RCC 7860 (cell line): ENCODE measurements at places on chromosomes 5 and 9.

- peak; percentile 68 for DNase-seq
Measured at GRCh38 chr5:157387683-157388093, 72.3 kb upstream of the NIPAL4 start.

DNA sequence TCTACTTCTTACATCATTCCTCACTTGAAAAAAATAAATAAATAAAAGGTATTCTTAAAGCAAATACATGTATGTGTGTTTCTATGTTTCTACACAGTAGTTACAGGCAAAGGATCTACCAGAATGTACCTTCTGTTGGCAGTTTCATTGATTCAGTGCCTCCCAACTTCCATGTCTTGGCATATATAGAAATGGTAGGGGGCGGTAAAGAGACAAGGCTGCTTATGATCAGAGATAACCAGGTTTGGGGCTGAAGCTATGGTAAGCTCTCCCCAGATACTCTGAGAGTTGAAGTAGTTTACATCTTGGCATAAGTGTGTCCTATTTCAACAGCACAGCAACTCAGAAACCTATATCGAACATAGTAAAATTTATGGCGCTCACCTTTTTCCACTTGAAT, 1075.4 kb upstream of the C9orf72 start:
- no peak for DNase-seq

DNA sequence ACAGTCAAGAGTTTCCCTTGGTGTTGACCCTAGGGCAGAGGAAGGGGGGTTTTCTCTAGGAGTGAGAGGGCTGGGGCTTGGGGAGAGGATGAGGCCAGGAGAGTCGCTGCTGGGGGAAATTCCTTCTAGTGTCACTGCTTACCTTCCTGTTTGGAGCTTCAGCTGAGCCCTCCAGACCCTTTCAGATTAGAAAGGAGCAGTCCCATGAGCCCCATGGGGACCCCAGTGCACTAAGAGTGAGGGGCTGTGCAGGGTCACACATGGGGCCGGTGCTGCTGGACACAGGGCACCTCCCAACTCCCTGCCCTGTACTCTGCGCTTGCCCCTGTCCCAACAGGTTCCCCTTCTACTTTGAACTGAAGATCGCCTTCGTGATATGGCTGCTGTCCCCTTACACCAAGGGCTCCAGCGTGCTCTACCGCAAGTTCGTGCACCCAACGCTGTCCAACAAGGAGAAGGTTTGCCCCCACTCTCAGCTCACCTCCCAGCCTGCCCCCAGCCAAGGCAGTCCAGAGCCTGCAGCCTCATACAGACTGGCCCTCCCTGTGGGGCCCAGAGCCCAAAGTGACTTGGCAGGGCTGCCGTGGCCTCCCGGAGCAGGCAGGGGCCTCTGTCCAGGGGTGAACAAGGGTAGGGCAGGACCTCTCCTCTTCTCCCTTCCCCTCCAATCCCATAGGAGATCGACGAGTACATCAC, 5.4 kb downstream of the REEP2 start:
- DNase-seq: no peak

- DNase-seq: no peak
Measured at GRCh38 chr9:122334916-122335315, 35.9 kb upstream of the PTGS1 start.

GRCh38 chr5:36459176-36460135, 146.9 kb upstream of the SLC1A3 start:
- DNase-seq: peak; percentile 26

DNA sequence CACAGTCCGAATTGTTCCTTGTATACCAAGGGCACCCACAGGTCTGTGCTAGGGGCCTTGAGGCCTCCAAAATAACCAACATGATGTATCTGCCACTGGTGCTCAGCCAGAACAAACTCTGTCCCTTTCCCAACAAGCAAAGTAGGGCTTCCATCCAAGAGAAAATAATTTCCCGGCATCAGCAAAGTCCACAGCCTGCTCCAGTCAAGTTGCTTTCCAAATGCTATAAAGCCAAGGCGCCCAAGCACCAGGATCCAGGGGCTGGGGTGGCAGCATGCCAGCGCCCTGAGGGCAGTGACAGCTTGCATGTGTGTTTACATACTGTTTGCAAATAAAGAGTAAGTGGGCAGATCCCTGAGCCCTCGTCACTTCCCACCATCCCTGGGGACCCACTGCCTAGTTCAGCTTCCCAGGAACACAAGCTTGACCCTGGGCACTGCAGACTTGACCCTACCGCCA, 155.9 kb downstream of the ERCC6L2 start:
- no peak for DNase-seq

- no peak for DNase-seq
Measured at GRCh38 chr9:21015995-21016394, 15.4 kb downstream of the HACD4 start.

- no peak for DNase-seq
Measured at GRCh38 chr5:107232788-107233187, 437.9 kb downstream of the EFNA5 start.

GRCh38 chr5:150879358-150879757, 25.4 kb downstream of the ZNF300 start:
- no peak for DNase-seq

DNA sequence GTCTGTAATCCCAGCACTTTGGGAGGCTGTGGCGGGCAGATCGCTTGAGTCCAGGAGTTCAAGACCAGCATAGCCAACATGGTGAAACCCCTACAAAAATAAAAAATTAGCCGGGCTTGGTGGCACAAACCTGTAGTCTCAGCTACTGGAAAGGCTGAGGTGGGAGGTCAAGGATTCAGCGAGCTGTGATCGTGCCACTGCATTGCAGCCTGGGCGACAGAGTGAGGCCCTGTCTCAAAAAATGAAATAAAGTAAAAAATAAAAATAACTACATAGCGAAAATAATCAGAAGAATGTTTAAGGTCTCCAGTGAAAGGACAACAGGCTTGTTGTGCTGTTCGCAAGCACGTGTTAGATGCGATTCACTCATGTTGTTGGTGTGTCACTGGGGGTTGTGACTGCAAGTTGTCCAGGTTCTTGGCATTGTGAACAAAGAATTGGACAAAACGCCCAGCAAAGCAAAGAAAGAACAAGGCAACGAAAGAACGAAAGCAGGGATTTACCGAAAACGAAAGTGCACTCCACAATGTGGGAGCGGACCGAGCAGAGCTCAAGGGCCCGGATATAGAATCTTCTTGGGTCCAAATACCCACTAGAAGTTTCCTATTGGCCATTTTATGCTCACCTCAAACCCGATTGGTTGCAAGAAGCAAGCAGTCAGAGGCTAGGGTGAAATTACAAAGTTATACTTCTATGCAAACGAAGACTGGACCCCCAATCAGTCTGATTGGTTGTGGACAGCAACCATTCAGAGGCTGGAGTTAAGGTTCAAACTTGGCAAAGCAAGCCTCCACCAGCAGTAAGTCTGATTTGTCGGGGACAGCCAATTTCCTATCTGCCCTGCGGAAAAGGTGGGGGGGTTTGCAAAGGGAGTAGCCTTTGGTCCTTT, 844 bp upstream of the MCCC2 start:
- DNase-seq: no peak

DNA sequence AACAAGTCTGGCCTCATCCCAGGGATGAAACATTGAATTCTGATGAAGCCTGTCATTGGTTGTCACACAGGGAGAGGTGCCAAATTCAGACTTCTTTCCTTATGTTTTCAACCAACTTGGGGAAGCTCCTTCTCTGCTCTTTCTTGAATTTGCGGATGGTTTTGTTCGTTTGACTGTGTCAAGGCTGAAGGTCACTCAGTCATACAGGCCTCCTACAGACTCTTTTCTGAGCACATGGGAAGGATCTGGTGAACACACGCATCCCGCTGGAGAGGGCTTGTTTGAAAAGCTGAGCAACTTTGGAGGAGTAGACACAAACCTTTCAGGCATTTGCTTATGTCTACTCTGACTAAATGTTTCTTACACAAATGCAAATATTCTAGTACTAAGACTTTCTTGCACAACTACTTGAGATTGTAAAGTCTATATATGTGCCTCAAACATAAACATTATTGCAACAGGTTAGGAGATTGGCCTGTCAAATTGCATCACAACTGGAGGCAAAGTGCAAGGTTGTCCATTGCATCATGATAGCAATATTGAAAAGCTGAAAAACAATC, 151.5 kb upstream of the NR3C1 start:
- no peak for DNase-seq

- no peak for DNase-seq
Measured at GRCh38 chr9:130735566-130735965, 42.0 kb downstream of the EXOSC2 start.

GRCh38 chr5:14901462-14902051, 30.0 kb upstream of the ANKH start:
- no peak for DNase-seq

DNA sequence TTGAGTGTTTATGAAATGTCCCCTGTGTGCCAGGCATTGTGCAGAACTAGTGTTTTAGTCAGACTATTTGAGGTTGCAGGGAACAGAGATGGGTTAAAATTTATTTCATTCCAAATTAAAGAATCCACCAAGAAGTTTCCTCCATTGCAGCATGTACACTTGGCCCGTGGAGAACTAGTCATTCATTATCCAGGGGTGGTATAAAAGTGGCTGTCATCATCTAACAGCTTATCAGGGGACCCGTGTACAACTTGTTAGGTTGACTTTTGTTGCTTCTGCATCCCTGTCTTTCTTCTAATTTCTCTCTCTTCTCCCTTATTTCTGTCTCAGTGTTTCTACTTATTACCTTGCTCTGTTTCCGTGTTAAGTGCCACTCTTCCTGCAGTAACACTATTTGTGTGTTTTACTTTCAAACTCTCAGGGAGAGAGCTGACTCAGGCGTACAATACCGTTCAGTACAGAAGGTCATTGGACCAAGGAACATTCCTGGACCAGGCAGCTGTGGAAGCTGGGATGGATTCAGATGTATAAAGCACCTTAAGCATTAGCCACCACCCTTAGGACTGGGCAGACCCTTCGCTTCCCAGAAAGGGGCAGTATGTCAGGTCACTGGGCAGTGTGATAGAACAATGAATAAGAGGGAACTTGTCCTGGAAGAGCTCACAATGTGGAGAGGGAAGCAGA, 36.1 kb downstream of the MAP3K1 start:
- DNase-seq: peak; percentile 39

- DNase-seq: no peak
Measured at GRCh38 chr5:64108674-64109073, 57.0 kb upstream of the RNF180 start.

DNA sequence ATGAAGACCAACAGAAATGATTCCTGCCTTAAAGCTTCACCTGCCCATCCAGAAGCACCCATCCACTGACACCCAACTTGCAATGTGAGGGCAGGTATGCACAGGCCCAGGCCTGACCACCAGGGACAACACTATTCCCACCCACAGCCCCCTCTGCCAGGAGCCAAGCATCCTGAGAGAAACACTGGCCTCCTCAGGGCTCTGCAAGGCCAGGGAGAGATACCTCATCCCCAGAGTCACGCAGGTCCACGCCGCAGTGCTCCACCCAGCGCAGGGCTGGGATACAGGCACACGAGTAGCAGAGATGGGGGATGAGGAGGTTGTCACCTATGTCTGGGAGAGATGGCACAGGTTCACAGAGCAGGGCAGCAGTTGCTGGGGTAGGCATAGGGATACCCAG, 99.4 kb downstream of the PSD2 start:
- DNase-seq: no peak

DNA sequence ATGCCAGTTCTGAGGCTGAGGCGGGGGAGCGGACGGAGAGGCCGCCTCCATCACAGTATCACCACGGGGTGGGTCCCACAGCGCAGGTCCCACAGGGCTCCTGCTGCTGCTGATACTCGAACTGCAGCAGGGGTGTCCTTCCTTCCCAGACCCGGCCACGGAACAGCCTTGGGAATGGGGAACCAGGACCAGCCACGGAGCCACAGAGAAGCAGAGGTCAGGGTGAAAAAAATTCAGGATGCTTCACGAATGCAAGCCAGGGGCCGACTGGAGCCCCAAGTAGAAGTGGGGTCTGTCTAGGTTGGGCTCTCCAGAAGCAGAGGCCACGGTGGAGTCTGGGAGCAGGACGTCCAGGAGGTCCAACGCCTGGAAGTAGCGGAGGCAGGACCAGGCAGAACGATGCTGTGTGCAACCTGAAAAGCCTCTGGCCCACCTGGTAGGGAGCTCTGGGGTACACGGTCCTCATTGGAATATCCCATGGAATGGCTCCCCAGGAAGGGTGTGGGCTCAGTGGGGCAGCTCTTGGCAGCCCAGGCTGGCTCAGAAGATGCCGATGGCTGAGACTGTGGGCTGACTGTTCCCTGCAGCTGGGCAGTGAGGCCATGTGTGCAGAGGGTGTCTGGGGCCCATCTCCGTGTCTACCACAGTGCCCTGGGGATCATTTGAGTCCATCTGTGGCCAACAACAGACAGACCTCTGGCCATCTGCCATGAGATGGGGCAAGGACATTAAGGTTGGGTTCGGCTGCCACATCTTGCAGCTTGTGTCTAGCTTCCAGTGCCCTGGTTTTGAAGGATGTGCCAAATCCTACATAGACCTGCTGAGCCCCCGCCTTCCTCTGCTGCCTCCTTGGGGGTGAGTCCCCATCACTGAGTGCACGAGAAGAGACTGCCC, 66.9 kb upstream of the FCN1 start:
- DNase-seq: no peak

DNA sequence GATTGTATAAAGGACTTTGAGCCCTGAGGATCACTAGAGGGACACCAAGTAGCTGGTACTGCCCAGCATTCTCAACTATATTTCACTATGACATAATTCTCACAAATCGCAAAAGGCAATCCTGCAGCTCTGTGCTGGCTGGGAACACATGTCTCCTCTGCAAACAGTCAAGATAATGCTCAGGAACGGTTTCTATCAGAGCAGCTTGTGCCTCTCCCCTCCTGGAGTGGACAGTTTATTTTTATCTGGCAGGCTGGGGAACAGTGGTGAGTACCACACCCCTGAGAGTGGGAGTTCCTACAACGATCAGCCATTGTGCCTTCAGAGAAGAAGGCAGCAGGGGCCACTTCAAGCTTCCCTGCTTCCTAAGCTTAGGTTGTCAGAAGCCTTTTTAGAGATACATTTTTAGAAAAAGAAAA, 65.8 kb downstream of the ERAP1 start:
- DNase-seq: no peak

- DNase-seq: no peak
Measured at GRCh38 chr5:81971111-81971711, 612 bp upstream of the ATG10 start.

DNA sequence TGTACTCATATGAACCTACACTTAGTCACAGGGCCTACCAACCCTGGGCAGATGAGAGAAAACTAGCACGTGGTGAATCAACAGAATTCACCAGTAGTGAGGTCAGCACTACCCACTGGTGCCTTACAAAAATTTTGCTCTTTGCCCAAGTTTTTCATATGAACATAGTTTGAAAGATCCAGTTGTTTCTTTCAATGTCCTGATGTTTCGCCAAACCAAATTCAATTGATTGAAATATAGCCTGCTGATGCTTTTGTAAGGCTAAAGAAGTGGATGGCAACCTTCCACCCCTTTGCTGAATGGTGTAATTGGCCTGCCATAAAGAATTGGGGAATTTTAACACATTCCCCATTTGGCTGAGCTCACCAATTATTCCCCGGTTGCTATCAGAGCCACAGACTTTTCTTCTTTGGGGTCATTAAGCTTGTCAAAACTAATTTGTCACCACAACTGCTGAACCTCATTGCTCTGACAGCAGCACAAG, 339.2 kb downstream of the GLIS3 start:
- DNase-seq: peak; percentile 24

DNA sequence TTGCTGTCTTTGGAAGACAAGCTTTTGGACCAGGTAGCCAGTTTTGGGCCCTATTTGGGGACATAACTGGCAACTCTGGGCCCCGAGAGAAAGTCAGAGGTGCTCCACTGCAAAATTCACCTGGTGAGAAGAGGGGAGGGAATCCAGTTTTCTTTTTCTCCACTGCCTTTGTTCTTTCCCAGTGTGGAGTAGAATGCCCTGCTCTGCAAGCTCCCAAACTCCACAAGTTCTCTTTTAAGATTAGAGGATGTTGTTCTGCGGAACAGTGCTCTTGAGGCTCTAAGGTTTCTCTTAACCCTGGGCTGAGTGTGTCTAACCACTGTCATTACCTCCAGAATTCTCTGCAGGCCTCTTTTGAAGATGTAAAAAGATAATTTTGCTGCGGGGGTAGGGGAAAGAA, 25.3 kb downstream of the MACIR start:
- no peak for DNase-seq
